ENCODE measurements at places on chromosomes 5 and 9.

DNA sequence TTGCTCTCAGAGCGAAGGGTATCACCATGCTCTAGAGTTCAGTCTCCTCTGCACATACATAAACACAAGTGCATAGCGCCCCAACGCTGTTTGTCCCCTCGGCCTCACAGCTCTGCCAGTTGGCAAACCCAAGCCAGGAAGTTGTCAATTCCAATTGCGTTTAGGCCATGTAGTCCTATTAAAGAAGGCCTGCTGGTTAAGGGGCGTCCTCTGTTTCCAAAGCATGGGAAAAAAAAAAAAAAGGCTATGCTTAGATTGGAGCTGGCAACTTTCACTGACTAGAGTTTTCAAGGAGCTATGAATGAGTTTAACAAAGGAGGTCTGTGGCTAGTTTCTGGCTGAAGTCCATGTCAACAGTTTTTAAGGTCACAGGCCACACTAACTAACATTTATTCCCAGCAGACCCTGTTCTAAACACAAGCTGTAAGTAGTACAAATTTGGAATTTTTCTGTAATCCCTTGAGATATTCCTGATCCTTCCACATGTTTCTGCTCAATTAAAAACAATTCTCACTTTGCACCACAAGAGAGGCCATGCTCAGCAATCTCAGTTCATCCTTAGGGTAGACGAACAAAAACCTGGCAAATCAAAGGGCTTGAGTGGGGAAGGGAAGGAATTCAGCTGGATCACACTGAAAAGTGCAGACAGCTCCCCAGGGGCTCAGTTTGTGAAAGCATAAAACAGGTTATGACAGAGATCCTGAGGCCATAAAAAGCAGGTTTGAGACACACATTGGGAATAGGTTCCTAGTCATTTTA is 187.7 kb downstream of the DENND1A start:
- no peak for DNase-seq

GRCh38 chr5:55925712-55926111 is 69.1 kb downstream of the IL6ST start:
- DNase-seq, result no peak

DNA sequence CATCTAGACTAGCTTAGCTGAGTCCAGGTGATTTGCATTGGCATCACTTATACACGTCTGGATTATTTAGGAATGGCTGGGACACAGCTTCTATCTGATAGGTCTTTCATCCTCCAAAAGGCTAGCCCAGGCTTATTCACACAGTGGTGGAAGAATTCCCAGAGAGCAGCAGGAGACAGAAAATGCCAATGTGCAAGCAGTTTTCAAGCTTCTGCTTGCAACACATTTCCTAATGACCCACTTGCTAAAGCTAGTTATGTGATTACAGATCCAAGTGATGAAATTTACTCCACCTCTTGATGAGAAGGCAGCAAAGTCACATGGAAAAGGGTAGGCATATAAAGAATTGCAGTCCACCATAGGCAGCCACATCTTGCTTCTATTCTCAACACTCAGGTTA is 44.2 kb upstream of the MAST4 start:
- no peak for DNase-seq

DNA sequence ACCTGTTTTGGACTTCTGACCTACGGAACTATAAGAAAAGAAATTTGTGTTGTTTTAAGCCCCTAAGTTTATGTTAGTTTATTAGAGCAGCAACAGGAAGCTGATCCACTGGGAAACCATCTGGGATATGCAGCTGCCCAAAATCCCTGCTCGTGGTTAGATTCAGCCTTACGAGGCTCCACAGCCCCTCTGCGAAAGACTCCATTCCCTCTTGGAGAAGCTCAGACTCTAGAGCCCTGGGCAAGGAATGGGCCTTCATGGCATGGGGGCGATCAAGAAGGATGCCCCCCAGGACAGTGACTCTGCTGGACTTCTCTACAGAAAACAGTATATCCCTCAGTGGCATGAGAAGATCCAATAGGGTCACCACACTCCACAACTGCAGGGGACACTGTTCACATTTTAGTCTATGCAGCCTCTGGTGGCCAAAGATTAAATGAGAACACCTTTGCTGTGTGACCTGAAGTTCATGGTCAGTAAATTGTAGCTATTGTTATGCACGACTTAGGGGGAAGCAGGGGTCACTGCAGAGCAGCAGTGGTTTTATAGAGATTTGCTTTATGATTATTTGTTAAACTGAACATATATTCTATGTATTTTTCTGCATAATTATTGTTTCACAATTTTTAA is 21.1 kb downstream of the IRF1 start:
- no peak for DNase-seq

GRCh38 chr5:74956278-74956677 is 90.1 kb upstream of the FAM169A start:
- no peak for DNase-seq

GRCh38 chr5:19352120-19352519 is 635.9 kb downstream of the CDH18 start:
- no peak for DNase-seq

GRCh38 chr9:36306471-36307306 is 48.4 kb upstream of the GNE start:
- no peak for DNase-seq

GRCh38 chr5:151107084-151107483 is 26.2 kb upstream of the TNIP1 start:
- DNase-seq, result no peak

DNA sequence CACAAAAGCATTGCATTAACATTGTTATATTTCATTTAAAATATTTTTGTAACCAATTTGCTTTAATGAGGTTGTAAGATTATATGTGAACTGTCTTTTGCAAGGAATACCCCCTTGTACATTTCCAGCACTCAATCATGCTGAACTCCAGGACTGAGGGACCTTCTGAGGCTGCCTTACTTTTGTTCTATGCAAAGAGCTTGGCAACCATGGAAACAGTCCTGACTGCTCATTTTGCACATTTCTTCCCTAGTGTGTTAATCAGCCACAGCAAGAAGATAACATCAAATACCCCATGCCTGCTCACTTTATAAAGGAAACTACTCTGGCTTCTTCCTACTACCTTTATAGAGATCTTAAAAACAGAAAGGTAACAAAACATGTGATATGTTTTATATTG is 355.6 kb upstream of the IZUMO3 start:
- DNase-seq, result no peak

DNA sequence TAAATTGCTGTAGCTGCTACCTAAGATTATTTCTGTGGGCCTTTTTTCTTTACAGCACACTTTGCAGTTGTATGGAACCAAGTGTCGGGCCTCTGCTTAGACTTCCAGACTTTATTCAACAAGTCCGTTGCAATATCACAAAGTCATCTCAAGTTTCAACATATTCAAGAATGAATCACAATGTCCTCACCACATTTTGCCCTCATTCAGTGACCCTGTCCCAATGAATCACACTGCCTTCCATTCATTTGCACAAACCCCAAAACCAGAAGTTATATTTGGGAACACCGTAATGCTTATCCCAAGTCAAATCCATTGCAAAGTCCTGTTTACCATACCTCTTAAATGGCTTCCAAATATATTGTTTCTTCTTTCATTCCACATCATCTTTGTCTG is 439.6 kb downstream of the CSNK1G3 start:
- DNase-seq, result no peak

GRCh38 chr5:121731377-121731776 is 120.3 kb upstream of the FTMT start:
- no peak for DNase-seq

DNA sequence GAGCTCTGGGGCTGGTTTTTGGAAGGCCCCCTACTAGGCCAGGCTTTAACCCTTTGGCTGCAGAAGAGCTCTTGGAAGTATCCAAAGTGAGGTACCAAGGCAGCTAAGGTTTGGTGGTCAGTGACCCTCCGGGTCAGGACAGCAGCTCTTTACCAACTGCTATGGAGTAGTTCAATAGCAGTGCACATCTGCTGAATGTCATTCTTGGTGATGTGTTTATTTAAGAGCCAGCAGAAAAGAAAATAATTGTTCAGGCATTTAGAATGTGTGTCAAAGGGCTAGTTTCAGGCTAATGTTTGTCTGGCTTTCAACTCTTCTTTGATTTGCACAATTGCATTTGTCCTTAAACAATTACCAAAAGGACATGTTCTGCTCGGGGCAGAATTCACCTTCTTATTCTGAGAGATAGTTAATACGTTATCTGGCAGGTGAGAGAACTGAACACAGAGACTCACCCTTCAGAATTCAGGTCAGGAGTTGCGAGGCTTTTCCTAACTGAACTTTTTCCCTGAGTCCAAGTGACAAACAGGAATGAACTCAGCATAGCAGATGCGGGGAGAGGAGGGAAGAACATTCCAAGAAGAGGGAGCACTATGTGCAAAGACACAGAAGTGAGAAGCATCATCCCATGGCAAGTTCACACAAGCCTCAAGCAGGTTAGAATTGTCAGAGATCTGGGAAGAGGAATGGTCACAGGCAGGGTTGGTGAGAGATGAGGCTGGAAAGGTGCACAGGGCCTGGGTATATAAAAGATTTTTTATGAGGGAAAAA is 556.7 kb upstream of the TLE4 start:
- no peak for DNase-seq

GRCh38 chr5:93422652-93423280 is 158.3 kb downstream of the NR2F1-AS1 start:
- no peak for DNase-seq

DNA sequence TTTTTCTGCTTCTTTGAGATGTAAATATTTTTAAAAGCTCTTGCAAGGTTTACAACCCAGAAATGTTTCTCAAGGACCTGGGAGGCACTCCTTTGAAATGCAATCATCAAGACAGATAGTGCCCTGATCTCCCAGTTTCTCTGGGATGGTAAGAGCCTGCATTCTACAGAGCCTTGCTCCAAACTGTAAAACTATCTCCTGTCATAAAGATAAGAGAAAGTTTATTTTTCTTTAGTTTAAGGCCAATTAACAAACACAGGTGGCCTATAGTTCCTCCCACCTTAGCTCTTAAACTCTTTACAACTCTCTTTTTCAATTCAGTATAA is 1231.1 kb upstream of the NUDT12 start:
- no peak for DNase-seq

DNA sequence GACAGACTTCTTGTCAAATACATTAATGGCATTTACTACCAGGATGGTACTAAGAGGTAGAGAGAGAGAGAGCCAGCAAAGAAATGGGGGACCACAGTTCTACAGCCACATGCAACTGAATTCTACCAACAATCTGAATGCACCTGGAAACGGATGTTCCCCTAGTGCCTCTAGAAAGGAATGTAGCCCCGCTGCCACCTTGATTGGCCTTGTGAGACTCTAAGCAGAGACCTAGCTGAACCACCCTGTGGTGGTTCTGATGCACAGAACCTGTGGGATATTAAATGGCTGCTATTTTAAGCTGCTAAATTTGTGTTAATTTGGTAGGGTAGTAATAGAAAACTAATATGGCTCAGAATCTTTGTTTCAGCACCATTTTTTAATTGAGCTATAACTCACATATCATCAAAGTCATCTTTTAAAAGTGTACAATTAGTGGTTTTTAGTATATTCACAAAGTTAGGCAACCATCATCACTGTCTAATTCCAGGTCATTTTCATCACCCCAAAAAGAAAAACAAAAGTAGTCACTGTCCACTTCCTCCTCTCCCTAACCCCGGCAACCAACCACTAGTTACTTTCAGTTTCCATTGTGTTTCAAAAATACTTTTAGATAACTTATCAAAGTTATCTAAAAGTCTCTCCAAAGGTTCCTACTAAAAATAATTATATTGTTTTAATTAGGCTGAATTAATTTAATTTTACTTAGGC is 51.7 kb downstream of the CPLANE1 start:
- DNase-seq, result no peak

All from stimulated activated CD4-positive, alpha-beta T cell treated with anti-CD3 and anti-CD28 coated beads, Interleukin-4, amount 100 ng/mL, for 4 hours (primary cell).